ENCODE measurements at places on chromosomes 7 and 10.
A peak's percentile ranks its signal among the peaks of the same experiment; 100 is the strongest.

DNA sequence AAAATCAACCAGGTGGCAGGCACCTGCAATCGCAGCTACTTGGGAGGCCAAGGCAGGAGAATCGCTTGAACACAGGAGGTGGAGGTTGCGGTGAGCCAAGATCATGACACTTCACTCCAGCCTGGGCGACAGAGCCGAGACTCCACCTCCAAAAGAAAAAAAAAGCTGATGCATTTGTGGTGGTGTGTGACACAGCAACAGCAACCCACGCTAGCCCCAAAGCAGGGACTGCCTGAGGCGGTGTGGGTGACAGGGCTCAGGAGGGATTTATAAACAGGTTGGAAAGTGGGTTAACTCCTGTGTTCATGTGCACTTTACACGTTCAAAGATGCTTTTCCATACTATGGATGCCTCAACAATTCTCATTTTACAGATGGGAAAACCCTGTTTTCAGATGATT, 395.9 kb upstream of the PODXL start:
- H3K4me1 ChIP-seq = peaks cover 29% of the 10 kb centered on the region
- no peak overlapping the region for H3K27ac ChIP-seq
- no peak overlapping the region for H3K4me3 ChIP-seq
- no peak for DNase-seq
- H3K27me3 ChIP-seq = peaks cover 14% of the 10 kb centered on the region
- no peaks in the 10 kb centered on the region for H3K36me3 ChIP-seq

DNA sequence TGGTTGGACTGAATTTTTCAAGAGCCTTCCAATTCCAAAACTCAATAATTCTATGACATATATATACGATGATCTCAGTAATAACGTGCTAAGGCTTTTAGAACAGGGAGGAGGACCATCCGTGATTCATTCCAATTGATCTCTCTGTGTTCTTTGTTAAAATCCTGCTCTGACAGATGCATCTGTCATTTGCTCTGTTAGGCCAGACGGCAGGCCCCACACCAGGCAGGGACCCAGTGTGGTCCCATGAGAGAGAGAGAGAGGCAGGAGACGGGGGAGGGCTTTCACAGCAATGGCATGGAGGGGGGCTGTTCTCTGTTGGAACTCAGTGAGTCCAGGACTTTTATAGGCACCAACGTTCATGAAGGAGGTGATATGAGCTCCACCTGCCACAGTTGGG, 160.0 kb upstream of the INSYN2A start:
- peaks cover 1% of the 10 kb centered on the region for H3K4me1 ChIP-seq
- H3K27ac ChIP-seq = no peak overlapping the region
- H3K4me3 ChIP-seq = no peak overlapping the region
- H3K27me3 ChIP-seq = no peaks in the 10 kb centered on the region

GRCh38 chr7:29140873-29141468, 5.4 kb downstream of the CPVL start:
- H3K4me1 ChIP-seq = peaks cover 22% of the 10 kb centered on the region
- peaks cover 4% of the 10 kb centered on the region for H3K36me3 ChIP-seq
- H3K4me3 ChIP-seq = no peak overlapping the region
- no peak for DNase-seq
- H3K27ac ChIP-seq = no peak overlapping the region
- peaks cover 10% of the 10 kb centered on the region for H3K27me3 ChIP-seq

GRCh38 chr10:104252368-104252767, 2.3 kb upstream of the GSTO1 start:
- peaks cover 57% of the 10 kb centered on the region for H3K4me1 ChIP-seq
- H3K27ac ChIP-seq = peak overlapping the region; percentile 15
- peaks cover 2% of the 10 kb centered on the region for H3K36me3 ChIP-seq
- no peaks in the 10 kb centered on the region for H3K27me3 ChIP-seq
